Caco-2 (cell line): ENCODE measurements at places on chromosomes 12 and 14. TPM values are rescaled to one million over a fixed set of nuclear protein-coding genes. Genes with fewer than 3 reads are reported as not detected.

The P2RX4 gene
- 40.4 and 44.7 TPM in 2 replicates for total RNA-seq

DNA sequence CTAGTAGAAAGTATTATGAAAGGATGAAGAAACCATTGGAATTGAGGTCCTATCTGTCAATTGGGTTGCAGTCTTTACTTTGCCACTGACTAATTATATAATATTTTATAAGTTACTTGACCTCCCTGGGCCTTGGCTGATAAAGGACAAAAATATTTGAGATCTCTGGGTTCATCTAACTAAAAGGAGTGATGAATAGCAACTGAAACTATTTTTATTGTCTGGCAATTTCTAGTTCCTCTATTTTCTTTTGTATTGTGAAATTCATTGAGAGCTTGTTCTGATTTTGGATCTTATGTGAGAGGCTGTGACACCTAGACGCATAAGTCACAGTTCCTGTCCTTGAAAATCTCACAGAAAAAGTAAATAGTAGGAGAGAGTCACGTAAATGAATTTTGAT is 415.7 kb upstream of the ATP2B1 start:
- no peak for DNase-seq

GRCh38 chr14:23335623-23336022 is 14.4 kb downstream of the PABPN1 start:
- DNase-seq, result no peak

GRCh38 chr12:106074361-106074705 is 64.4 kb downstream of the NUAK1 start:
- no peak for DNase-seq

DNA sequence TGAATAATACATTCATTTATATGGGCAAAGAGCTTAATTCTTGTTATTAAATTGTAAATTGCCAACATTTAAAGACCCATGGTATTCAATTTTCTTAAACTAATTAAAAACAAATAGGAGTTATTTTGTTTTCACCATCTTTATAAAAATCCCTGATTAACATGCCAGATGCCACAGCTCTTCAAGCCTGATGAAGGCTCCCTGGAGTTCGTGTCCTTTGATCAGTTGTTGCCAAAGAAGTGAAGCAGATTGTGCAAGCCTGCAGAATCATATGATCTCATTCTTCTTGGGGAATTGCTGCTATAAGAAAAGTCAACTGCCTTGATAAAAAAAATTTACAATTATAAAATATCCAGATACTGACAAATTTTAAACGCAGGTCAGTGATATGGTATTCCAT is 288.3 kb upstream of the PPFIA2 start:
- DNase-seq, result no peak

DNA sequence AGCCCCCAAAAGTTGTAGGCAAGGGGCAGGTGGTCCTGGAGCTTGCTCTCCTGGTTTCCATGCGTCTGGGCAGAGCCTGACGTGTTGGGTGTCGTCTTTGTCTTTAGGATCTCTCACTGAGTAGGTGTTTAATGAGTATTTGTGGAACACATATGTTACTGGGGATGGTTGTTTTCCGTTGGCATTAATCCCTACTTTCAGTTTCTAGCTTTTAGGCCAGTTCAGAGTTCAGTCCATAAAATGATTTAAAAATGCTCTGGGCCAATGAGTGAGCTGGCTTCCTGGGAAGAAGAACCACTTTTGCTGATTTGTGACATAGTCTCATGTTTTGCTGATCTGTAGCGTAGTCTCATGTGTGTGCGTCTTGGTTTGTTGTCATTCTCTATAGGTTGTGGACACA is 10.9 kb downstream of the AACS start:
- DNase-seq, result no peak

DNA sequence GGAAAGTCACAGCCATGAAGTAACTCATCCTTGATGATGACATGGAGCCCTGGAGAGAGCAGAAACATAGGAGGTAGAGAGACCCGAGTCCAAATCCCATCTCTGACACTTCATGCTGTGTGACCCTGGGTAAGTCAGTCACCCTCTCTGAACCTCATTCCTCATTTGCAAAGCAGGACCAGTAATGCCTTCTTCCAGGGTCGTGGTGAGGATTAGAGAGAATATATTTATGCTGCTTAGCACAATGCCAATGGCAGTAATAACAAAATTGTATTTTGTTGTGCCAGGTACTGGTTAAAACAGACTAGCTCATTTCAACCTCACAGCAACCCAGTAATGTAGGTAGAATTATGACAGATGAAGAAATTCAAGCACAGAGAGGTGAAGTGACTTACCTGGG is 13.9 kb upstream of the RBM19 start:
- no peak for DNase-seq

The ACRBP gene
- total RNA-seq, result 0.73 and 1.3 TPM in 2 replicates
